Cortex of kidney (tissue), 1 donor: ENCODE measurements at places on chromosomes 13 and 19.

DNA sequence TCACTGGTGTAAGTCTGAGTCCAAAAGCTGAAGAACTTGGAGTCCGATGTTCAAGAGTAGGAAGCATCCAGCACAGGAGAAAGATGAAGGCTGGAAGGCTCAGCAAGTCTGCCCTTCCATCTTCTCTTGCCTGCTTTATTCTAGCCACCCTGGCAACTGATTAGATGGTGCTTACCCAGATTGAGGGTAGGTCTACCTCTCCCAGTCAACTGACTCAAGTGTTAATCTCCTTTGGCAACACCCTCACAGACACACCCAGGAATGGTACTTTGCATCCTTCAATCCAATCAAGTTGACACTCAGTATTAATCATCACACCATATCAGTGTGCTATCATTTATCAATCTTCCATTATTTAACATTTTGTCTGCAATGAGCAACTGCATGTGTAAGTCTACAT lies 223.5 kb downstream of the GPC5 start:
- DNase-seq = no peak

DNA sequence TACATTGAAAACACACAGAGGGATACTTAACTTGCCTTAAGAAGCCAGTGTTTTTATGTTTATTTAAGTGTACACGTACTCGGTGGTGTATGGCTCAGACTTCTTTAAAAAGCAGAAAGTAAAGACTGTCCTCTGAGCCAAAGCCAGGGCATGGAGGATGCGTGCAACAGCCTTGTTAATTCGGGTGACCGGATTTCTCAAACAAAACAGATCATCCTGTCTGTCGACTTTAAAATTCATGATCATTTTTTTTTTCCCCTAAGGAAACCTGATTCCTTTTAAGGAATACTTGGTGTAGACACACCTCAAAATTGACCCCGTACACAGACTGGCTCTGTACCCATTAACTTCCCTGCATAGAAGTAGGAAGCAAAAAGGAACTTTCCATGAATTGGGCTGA lies 124.7 kb upstream of the RNF113B start:
- no peak for DNase-seq

- DNase-seq = no peak
Observed at GRCh38 chr13:111210544-111211469, 95.7 kb downstream of the ARHGEF7 start.

DNA sequence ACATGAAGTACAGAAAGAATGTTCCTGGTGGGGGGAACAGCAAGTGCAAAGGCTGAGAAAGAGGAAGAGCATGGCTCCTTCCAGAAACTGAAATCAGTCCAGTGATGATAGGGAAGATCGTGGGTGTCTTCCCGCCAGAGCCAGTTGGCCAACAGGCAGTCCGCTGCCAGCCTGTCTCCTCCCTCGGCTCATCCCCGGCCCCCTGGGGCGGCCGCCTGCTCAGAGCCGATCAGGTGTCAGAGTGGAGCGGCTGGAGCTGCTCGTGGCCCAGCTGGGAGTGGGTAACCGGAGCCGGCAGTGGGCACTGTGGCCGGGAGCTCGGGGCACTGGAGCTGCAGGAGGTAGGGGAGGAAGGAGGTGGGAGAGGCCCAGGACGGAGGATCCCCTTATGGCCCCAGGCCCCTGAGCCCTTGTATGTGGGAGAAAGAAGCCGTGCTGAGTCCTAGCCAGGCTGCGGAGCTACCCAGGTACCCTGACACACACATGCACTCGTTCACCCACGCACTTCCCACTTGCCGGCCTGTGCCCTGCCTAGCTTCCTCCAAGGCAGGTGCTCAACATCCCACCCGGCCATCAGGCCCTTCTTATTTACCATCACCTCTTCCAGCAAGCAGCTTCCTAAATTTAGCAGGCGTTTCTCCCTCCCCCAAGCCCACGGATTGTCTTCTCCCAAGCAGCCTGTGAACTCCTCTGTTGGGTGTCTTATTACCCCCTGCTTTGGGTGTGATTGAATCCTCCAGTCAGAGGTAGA lies 1.7 kb downstream of the ANKRD24 start:
- no peak for DNase-seq

DNA sequence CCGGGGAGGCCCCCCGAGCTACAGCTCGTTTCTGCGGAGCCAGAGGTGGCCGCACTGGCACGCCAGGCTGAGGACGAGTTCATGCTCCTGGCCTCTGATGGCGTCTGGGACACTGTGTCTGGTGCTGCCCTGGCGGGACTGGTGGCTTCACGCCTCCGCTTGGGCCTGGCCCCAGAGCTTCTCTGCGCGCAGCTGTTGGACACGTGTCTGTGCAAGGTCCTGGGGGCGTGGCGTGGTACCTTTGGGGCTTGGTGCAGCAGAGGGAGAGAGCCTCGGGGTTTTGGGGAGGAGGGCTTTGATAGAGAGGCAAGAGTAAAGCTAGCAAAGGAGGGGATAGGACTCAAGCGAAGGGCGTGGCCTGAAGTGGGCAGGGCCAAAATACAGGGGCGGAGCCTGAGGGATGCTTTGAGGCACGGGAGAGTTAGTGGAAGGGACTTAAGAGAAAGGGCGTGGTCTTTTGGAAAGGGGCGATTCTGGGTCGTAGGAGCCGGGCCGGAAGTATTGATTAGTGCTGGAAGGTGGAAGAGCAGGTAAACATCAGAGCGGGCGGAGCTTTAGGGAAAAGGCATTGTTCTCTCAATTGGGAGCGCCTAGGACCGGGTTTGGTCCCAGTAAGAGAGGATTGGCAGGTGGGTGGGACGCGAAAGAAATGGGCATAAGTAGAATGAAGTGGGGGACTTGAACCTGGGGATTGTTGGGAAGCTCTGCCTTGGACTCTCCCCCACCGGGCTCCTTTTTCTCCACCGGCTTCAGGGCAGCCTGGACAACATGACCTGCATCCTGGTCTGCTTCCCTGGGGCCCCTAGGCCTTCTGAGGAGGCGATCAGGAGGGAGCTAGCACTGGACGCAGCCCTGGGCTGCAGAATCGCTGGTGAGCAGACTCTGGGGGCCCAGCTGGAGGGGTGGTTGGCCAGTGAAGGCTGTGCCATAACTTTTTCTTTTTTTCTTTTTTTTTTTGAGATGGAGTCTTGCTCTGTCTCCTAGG lies 1.2 kb downstream of the PPM1N start:
- DNase-seq = no peak

DNA sequence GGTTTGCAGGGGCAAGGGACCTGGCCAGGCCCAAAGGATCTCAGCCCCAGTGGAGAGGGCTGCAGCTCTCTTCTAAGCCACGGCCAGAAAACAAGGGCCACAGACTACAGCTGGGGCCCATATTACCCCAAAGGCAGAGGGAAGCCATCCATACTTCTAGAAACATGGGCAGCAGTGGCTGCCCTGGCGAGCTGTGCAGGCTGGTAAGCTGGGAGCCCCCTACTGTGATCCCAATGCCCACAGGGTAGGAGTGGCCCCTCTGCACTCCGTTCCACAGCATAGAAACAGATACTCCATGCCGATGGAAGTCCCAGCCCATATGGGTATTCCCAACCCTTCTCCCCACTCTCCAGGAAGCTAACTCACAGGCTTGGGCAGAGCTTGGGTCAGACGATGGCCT lies 25.1 kb downstream of the VSTM2B start:
- DNase-seq = no peak

- no peak for DNase-seq
Observed at GRCh38 chr13:28527629-28528028, 32.7 kb upstream of the FLT1 start.

DNA sequence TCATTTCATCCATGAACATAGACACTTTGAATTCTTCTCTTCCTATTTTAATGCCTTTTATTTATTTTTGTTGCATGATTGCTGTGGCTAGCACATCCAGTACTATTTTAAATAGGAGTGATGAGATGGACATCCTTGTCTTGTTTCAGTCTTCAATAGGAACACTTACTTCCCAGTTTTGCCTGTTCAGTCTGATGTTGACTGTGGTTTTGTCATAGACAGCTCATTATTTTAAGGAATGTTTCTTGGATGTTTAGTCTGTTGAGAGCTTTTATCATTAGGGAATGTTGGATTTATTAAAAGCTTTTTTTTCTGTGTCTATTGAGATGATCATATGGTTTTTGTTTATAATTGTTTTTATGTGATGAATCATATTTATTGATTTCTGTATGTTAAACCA lies 586.6 kb downstream of the SLITRK1 start:
- DNase-seq = no peak

DNA sequence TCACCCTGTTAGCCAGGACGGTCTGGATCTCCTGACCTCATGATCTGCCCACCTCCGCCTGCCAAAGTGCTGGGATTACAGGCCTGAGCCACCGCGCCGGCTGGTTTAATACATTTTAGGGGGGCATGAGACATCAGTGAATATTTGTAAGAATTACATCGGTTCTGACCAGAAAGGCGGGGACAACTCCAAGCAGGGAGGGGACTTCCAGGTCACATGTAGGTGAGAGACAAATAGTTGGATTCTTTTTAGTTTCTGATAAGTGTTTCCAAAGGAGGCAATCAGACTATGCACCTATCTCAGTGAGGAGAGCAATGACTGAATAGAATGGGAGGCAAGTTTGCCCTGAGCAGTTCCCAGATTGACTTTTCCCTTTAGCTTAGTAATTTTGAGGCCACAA lies 3.7 kb upstream of the ZNF552 start:
- DNase-seq = no peak

GRCh38 chr13:77001540-77001939 lies 9.7 kb downstream of the CLN5 start:
- DNase-seq = no peak

GRCh38 chr13:26095846-26096610 lies 44.2 kb upstream of the SHISA2 start:
- DNase-seq = no peak

DNA sequence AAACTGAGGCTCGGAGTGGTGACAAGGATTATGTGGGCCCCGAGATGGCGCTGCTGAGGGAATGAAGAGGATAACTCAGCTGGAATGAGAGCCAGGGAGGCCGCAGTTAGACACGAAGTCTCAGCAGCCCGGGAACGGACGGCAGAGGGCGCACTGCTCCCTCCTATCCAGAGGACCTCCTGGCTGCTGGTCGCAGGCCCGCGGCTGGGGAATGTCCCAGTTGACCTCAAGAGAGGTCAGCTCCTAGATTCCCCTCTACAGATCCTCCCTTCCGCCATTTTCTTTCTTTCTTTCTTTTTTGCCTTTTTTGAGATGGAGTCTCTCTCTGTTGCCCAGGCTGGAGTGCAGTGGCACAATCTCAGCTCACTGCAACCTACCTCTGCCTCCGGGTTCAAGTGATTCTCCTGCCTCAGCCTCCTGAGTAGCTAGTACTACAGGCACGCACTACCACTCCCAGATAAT lies 24.1 kb upstream of the ASPDH start:
- DNase-seq = no peak

- DNase-seq = no peak
Observed at GRCh38 chr19:3837922-3838321, 30.9 kb downstream of the ZFR2 start.

- DNase-seq = no peak
Observed at GRCh38 chr13:76929320-76929719, 19.0 kb upstream of the ACOD1 start.

DNA sequence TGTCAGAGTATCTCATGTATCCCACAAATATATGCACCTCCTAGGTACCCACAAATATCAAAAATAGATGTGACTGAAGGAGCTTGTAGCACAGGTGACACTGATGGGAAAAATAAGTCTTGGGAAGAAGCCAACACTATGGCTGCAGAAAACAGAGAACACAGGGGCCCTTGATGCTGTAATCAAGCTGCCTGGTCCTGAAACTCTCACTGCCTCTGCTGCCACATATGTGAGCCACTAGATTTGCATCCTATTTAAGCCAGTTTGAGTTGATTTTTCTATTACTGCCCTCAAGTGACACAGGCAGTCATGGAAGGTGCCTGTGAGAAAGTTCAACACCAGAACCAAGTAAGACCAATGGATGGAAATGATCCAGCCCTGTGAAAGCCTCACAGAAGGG lies 720.8 kb downstream of the UQCRFS1 start:
- no peak for DNase-seq
